ENCODE measurements at places on chromosomes 16 and 17.

GRCh38 chr17:80260069-80260535, 550 bp upstream of the RNF213 start:
- peak; percentile 54 for DNase-seq

GRCh38 chr17:83009414-83010205, 69.8 kb upstream of the METRNL start:
- DNase-seq = no peak

- no peak for DNase-seq
These were observed 136.2 kb upstream of the RCVRN start for GRCh38 chr17:10041287-10041612.

DNA sequence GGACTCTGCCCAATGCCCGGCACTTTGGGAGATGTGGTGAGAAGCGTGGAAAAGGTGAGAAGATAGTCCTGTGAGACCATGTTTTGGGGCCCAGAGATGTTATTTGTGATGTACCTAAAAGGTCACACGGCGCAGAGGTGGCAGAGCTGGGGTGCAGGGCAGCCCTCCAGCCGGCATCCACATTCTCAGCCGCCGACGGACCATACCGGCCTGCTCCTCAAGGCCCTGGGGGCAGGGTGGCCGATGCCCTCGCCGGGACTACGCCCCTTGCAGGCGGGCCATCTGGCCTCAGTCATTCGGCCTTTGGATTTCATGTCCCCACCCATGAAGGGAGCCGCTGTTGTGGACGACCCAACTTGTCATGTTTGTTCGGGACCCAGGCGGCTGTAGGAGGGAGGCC, 131.4 kb upstream of the GSE1 start:
- DNase-seq = no peak

GRCh38 chr16:87648236-87648635, 45.9 kb downstream of the JPH3 start:
- DNase-seq = no peak

DNA sequence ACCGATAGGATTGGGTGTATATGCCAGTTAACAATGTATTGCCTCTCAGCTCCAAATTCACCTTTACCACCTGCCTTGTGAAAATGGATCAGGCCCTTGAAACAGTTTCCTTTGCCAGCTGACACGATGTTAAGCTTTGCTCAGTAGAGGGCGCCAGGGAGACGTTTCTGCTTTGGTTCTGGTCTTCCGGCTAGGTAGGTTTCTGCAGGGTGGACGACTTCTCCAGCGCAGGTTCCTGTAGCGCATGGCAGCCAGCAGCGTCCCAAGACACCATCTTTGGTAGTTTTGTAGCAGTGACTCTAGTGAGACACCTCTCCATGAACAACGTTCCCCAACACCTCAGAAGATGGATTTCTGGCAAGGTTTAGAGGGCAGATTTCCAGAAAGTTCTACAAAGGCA, 24.0 kb downstream of the SYCE1L start:
- no peak for DNase-seq

DNA sequence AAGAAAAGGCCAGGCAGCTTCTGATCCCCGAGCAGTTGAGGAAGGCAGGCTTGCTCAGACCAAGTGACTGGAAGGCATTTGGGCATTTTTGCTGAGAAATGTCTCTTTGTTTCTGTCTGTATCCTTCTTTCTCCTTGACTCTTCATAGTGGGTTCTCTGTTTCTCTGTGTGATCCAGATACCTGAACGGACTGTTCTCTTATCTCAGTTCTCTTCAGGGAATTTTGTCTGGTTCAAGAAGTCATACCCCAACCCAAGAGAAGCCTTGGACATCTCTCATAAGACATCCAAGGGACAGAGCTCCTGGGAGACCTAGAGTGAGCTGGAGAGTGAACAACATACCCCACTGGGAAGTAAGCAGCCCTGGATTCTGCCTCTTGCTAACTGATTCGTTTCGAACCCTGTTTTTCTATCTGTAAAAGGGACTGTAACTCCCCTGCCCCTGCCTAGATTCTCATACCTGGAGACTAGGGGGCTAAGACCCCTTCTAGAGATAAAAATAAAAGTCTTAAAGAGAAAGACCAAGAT, 541 bp downstream of the CCL3 start:
- DNase-seq = no peak

DNA sequence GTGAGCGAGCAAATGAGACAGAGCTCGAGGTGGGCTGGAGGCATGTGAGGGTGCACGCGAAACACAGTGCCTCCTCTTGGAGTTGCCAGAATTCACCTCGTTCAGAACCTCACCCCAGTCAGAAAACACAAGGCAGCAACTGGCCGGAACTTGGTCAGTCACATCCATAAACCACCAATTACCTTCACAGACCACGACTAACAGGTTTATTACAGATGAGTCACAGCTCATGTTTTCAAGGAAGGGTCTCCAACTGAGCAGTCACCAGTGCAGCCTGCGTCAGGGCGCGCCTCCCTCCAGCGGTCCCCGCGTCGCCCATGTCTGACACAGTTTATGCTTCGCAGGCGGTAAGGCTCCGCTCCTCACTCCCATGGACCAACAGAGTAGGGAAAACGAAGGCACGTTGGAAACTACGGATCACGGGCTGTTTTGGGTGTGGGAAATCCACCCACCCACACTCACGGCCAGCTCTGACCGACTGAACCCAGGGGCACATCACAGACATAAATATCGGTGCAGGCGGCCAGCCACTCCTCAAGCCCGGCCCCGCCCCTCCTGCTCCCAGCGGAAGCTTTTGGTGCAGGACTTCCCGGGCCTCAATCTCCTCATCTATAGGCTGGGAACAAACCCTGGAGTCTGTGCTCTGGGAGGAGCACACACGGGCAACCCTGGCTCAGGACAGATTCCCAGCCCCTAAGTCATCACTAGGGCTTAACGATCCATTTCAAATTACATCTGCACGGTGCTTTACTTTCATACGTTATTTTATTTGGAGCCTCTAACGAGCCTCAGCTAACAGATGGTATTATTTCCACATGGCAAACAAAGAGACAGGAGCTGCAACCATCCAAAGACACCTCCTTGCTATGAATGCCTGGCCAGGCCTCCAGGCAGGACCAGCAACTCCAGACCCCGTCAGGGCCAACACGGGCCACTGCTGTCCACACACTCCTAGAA, 126.3 kb downstream of the ZNF778 start:
- DNase-seq = peak; percentile 53

- no peak for DNase-seq
These were observed 10.3 kb downstream of the CD300LB start for GRCh38 chr17:74520790-74521480.
